ENCODE measurements at places on chromosomes 12 and 14.

DNA sequence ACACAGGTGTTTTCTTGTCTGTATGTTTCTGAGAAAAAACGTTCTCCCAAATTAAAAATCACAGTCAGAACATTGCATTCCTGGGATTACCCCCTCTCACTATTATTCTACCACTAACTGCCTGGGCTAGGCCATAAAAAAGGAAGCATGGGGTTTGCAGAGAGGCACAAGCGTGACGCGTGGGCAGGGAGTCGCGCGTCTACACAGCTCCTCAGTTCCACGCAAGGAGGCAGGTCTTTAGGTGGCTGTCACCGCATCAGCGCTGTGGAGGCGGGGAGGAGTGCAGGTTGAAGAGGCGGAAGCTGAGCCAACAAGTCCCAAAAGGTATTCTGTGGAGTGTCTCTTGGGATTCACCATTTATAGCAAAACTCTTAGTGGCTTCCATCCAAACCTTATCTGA is 109.9 kb downstream of the RIMBP2 start:
- DNase-seq, result no peak

DNA sequence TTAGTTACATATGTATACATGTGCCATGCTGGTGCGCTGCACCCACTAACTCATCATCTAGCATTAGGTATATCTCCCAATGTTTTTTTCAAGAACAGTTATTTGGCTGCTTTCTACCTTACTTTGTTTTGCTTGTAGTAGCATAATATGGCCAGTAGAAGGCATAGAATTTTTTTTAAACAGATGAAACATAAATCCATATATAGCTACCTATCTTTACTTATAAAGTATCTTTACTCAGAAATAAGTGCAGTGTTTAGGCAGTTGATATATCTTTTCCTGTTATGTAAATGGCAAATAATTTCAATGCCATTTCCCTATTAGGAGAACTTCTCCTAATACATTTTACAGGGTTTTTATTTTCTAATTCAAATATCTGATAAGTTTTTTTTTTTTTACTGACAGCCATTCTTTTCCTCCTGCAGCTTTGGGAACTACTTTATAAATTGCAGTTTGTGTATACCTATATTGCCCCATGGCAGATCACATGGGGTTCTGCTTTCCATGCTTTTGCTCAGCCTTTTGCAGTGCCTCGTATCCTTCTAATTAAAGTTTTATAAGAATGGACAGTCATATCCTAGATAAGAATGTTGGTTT is 143.1 kb downstream of the PCNX1 start:
- peak; percentile 24 for DNase-seq

- DNase-seq, result peak; percentile 62
These were observed 61.4 kb upstream of the BEGAIN start for GRCh38 chr14:100648474-100649172.

DNA sequence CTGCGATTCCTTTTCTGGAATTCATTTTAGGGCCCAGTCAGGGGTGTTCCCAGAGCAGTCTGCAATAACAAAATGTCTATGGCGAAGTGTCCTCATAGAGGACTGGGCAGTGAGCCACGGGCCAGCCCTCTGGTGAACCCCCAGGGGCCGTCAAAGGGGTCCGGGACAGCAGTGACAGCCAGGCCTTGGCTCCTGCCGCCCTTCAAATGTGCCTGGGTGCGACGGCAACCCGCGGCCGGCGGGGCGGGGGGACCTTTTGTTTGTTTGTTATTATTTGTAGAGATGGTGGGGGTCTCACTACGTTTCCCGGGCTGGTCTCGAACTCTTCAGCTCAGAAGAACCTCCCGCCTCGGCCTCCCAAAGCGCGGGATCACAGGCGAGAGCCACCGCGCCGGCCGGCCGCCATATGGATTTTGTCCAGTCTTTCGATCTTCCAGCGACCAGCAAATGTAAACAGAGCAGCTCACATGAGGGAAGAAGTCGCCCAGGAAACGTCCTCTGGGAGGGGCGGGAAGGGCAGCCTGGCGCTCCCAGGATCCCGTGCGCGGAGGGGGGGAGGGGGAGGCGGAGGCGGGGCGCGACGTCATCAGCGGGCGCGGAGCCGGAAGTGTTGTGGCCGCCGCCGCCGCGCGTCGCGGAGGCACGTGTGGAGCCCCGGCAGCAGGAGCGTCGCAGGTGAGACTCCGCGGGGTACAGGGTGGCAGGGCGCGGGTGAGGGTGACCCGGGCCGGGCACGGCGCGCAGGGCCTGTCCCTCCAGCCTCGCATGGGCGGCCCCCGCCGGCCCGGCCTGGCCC is at the start of gene TRMT61A:
TRMT61A (plus strand) TSS at position 610 of the 796 bp plus-strand sequence. CDS start 783 bp downstream, outside the sequence.
- peak; percentile 94 for DNase-seq

DNA sequence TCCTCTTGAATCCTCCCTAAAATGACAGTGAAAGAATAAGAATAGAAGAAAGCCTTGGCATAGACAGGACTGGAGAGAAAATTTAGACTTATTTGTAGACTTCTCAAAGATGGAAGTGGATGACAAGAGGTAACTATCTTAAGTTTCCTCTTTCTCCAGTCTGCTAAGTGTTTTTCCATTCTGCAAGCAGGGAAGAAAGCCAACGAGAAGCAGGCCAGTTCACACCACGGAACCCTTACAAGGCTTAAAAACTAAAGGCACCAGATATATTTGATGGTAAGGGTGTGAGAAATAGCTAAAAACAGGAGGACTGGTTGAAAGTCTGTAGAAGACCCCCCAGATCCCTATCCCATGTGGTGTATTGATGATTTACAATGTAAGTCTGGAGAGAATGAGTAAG is 82.9 kb upstream of the GPHB5 start:
- no peak for DNase-seq

Data from SW480 (cell line).